ENCODE measurements at places on chromosomes 12 and 14.

DNA sequence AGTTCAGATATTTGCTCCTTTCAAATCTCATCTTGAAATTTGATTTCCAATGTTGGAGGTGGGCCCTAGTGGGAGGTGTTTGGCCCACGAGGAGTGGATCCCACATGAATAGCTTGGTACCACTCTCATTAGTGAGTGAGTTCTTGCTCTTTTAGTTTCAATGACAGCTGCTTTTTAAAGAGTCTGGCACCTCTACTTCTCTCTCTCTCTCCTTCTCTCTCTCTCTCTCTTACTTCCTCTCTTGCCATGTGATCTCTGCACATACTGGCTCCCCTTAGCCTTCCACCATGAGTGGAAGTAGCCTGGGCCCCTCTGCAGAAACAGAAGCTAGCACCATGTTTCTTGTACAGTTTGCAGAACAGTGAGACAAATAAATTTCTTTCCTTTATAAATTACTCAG is 25.1 kb downstream of the GPR65 start:
- DNase-seq: no peak

DNA sequence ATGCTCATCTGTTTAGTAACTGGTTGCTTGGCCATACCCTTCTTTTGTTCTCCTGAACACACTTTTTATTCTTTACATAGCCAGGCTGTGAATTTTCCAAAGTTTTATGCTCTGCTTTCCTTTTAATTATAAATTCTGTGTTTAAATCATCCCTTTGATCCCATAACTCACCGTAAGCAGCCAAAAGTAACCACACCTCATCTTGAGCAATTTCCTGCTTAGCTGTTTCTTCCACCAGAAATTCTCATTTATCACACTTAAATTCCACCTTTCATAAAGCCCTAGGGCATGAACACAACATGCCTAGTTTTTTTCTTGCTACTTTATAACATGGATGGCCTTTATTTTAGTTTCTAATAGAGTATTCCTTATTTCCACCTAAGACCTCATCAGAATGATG is 510.7 kb downstream of the C12orf50 start:
- DNase-seq: no peak

GRCh38 chr14:81963846-81964245 is 430.2 kb upstream of the SEL1L start:
- DNase-seq: no peak

GRCh38 chr12:46387670-46388069 is 15.1 kb upstream of the SLC38A2 start:
- no peak for DNase-seq

All from putamen (tissue), 1 donor.